Activated T-cell treated with anti-CD3 and anti-CD28 coated beads for 24 hours (primary cell): ENCODE measurements at places on chromosomes 16 and 17.

DNA sequence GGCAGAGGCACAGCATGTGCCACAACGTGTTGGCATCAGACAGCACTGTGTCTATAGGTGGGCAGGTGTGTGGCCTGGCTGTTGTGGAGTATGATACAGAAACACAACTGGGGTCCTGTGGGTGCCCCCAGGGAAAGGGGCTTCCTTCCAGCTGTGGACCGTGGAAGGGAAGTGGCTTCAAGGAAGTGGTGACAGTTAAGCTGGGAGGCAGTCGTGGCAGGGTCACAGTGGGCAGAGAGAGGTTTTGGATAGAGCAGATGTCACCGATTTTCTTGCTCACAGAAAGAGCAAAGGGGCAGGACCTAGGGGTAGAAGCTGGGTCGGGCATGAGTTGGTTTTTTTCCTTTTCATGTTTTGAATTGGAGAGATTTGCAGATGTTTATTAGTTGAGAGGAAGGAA lies 11.2 kb upstream of the ORAI3 start:
- DNase-seq = no peak

GRCh38 chr17:34390649-34391048 lies 27.6 kb upstream of the CCL1 start:
- DNase-seq = no peak

DNA sequence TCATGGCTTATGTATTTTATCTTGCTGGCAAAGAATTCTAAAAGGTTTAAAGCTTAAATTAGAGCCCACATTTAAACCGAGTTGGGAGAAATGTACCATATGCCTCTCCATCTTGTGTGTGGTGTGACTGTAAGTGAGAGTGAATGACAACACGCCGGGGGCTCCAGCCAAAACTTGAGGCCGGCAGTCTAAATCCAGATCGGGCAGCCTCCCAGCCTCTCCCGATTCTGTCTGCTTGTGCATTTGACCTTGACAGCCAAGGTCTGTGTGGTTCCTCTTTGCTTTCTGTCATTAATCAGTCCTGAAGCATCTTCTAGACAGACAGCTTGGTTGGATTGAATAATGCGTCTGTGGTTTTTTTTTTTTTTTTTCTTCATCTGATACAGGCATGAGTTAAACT lies 1093.2 kb upstream of the EEF2KMT start:
- no peak for DNase-seq

DNA sequence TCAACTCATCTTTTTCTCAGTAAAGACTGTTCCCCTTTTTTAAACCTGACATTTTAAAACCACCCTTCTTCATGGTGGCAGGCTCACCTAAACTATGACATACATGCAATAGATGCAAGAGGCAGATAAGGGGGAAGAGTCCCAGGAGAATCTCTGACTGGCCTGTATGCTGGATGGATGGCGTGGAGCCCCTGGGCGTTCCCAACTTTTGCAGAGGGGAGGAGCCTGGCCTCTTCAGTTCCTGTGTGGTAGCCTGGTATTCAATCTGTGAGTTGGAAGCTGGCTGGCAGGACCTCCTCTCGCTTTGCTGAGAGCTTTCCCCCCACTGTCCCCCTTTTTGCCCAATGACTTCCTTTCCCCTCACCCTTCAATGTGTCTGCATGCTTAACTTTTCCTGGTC lies 217.6 kb upstream of the CA10 start:
- DNase-seq = no peak

- DNase-seq = no peak
Observed at GRCh38 chr16:5502467-5502869, 404.9 kb upstream of the EEF2KMT start.

DNA sequence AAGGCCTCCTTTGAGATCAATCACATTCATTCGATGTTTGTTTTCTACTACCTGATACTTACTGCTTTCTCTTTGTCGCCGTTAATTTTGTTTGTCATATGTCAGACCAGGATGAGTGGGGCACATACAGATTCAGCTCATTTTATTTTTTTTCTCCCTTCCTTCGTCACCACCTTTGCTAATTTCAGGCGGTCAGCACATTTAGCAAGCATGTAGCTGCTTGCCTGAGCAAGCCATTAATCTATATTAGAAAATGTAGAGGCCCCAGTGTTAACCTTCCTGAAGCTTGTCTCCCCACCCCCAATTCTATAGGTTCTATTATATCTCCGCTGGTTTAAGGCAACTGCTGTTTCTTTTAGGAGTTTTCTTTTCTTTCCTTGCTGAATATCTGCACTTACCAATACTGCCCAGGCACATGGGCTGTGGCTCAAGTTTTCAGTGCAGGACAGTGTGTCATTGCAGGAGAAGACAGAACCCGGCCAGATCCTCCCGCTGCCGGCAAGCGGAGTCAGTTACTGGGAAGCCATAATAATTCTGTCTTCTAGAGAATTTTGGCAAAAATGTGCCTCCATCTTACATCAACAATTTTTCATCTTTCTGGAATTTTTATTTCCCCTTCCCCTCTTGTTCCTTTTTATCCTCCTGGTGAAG lies 714.3 kb downstream of the WWOX start:
- no peak for DNase-seq

GRCh38 chr17:13113821-13114525 lies 96.1 kb upstream of the ELAC2 start:
- no peak for DNase-seq

GRCh38 chr16:62342216-62342615 lies 306.0 kb upstream of the CDH8 start:
- DNase-seq = no peak

DNA sequence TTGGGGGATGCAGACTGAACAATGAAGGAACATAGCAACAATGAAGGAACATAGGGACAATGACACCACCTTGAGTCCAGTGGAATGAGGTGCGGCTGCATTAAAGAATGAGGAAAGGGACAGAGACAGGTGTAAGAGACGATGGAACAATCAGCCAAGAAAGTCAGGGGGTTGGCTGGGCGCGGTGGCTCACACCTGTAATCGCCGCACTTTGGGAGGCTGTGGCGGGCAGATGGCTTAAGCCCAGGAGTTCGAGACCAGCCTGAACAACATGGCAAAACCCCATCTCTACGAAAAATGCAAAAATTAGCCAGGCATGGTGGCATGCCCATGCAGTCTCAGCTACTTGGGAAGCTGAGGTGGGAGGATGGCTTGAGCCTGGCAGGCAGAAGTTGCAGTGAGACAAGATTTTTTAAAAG lies 13.6 kb upstream of the CBFB start:
- DNase-seq = no peak

GRCh38 chr17:48490451-48490892 lies 40.3 kb downstream of the HOXB1 start:
- no peak for DNase-seq

DNA sequence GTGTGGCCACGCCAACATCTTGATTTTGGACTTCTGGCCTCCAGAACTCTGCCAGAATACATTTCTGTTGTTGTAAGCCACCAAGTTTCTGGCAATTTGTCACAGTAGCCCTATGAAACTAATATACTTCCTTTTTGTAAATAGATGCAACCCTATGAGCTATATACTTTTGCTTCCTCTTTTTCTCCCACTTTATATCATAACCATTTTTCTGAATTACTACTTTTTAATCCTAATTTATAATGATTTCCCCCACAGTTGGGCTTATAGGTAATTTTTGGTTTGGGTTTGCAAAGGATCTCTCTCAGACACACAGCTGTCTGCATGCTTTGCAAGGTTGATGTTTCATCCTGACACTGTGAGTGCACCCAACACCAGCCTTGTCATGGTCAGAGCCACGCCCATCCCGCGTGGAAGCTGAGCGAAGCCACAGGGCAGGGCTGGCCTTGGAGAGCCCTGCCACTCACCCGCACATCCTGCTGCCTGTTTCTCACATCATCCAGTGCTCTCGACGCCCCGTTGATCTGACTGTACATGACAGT lies 5.8 kb downstream of the TRIM25 start:
- DNase-seq = no peak

DNA sequence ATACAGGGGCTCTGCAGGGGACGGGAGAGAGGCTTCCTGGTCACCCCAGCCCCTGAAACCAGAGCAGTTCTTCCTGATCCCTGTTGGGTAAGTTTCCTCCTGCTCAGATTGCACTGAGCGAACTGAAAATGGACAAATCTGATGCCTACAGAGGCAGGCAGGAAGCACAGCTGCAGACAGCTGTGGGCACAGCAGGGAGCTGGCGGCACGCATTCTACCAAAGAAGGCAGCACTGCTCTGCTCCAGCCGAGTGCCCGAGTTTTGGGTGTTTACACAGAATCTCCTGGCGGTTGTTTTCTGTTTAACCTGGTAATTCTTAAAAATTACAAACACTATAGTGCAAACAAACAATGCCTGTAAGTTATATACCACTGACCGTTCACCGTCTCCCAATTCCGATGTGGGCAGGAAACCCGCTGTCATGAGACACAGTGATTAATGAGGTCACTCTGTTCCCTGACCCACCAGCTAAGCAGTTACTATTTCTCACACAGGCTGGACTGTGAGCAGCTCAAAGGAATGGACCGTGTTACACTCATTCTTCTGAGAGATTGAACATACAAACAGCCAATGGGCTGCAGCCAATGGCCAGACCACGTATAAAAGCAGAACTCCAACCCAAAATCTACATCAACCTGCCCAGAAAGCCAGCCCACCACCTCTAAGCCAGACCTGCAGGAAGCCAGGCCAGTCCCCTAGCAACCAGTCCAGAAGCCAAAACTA lies 25.5 kb downstream of the NSMCE1 start:
- no peak for DNase-seq

DNA sequence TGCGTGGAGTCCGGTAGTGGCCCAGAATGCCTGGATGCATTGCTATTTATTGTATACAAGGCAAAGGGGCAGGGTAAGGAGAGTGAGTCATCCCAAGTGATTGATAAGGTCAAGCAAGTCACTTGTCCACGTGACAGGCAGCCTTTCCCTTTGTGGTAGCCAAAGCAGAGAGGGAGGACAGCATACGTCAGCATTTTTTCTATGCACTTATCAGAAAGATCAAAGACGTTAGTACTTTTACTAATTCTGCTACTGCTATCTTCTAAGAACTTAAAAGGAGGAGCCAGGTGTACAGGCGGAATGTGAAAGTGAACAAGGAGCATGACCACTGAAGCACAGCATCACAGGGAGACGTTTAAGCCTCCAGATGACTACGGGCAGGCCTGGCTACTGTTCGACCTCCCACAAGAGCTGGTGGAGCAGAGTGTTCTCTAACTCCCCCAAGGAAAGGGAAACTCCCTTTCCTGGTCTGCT lies 47.9 kb upstream of the ARL4D start:
- no peak for DNase-seq

DNA sequence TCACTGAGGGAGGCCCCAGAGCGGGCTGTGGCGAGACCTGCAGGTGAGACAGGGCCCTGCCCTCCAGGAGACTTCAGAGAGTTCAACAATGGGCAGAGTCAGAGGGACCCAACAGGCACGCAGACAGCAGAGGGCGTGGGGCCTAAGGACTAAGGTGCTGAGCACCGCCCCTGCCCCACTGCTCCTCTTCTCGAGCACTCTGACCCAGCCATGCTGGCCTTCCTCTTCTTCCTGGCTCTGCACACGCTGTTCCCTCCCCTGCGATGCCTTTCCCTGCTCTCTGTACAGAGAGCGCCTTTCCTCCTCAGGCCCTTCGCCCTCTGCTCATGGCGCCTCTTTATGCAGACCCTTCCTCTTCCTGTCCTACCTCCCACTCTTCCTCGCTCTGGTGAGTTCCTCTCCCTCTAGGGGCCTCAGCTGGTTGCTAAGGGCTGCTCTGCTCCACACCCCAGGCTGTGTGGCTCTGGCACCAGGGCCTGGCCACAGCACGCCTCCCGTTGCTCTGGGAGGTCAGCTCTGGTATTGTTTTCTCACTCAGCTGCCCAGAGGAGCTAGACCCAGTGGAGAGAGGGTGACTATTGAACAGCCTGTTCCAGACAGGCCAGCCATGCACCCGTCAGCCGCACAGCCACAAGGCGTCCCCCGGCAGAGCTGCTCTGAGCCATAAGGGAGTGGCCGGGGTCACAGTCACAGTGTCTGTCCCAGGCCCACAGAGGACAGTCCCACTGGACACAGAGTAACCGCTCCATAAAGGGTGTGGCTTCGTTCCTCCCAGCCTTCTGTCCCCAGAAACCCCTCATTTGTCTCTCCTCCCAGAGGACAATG lies 13.6 kb upstream of the RASD1 start:
- DNase-seq = no peak

DNA sequence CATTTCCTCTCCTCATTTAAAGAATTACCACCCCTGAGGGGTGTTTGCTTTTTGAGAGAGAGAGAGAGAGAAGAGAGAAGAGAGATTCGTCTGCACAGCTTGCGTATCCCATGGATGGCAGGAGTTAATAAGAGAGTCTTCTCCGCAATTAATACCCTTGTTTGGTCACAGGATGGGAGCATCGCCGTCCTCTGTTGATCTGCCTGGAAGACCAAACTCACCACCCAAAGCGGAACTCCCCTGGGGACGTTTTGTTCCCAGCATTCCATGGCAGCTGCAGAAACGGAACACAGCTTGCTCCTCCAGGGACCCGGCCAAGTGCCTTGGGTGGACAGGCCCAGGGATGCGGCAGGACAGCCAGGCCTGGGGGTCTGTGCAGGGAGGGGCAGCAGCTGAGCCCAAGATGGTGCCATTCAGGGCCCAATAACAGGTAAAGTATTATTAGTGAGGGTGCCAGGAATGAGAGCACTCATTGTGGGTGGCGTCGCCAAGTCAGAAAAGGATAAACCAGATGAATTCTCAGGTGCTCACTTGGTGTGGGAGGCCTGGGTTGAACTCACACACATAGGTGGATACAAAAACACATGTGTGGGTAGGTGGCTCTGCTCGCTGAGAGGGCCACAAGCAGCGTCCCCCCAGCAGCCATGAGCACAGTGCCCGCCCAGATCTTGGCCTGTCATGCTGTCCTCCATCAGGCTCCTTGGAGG lies 83.1 kb downstream of the NT5M start:
- no peak for DNase-seq

DNA sequence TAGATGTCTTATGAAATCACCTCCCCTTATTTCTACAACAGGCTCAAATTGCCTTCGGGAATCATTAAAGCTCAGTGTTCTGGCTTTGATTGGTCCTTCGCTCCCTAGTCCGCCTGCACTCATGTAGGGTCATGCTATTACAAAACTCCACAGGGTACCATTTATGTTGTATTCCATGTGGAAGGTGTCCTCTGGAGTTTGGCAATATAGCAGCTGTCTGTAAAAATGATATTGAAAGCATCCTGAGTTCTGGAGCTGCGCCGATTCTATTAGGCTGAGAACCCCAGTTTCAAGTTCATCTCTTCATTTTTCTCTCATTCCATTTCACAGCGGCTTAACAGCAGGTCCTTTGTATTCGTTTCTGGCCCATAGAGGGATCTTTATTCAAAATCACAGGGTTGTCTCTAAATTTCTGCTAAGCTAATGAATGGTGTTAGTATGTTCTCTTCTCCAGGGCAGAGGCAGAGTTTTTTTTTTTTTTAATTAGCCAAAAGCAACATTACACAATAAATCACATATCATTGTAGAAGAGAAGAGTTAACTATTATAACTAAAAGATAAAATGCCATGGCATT lies 71.9 kb upstream of the TEKT1 start:
- DNase-seq = no peak

GRCh38 chr16:85788819-85789218 lies 10.5 kb downstream of the EMC8 start:
- DNase-seq = no peak

- DNase-seq = no peak
Observed at GRCh38 chr16:48537275-48537674, 72.7 kb downstream of the N4BP1 start.

GRCh38 chr17:64252831-64253230 lies 10.2 kb downstream of the TEX2 start:
- no peak for DNase-seq
